ENCODE measurements at places on chromosomes 13 and 19. TPM values are rescaled to one million over a fixed set of nuclear protein-coding genes. Genes with fewer than 3 reads are reported as not detected.
A peak's percentile ranks its signal among the peaks of the same experiment; 100 is the strongest.

DNA sequence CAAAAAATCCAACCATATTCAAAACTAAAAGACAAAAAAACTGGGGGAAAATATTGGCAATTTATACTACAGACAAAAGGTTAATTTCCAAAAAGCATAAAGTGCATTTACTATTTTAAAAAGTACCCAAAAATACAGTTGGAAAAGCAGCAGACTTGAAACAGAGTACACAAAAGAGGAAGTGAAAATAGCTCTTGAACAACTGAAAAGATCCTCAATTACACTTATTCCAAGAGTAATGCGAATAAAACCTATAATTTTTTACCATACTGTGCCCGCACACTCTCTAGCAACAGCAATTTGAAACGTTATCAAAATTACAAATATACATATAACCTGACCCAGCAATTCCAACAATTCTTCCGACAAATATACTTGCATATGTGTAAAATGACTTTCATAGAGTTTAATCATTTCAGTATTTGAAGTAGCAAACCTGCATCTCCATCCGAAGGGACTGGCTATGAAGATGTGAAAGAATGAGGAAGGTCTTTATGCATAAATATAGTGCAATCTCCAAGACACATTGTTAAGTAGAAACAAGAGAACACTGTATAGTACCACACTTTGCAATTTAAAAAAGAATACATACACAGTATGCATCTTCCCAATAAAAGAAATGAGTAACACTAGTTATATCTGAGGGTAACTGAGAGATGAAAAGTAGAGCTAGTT, 25.4 kb downstream of the ALG5 start:
- DNase-seq, result no peak

GRCh38 chr13:30477346-30478195, 11.8 kb upstream of the HMGB1 start:
- no peak for DNase-seq

Gene SYCN
- not detected for total RNA-seq

Gene PROZ
- total RNA-seq, result not detected

DNA sequence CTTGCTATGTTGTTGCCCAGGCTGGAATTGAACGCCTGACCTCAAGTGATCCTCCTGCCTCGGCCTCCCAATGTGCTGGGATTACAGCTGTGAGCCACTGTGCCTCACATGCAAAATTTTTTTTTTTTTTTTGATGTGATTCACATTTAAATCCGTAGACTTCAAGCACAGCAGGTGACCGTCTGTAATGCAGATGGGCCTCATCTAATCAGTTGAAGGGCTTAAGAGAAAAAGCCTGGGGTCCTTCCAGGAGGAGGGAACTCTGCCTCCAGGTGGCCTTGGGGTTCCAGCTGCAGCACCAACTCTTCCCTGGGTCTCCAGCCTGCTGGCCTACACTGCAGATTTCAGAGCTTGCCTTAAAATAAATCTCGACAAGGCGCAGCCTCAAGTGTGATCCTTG, 43.6 kb downstream of the GADD45B start:
- DNase-seq, result no peak

GRCh38 chr13:112170823-112171569, 104.0 kb downstream of the SOX1 start:
- no peak for DNase-seq

Gene CASP14
- total RNA-seq, result not detected

Gene RFPL4AL1
- not detected for total RNA-seq

DNA sequence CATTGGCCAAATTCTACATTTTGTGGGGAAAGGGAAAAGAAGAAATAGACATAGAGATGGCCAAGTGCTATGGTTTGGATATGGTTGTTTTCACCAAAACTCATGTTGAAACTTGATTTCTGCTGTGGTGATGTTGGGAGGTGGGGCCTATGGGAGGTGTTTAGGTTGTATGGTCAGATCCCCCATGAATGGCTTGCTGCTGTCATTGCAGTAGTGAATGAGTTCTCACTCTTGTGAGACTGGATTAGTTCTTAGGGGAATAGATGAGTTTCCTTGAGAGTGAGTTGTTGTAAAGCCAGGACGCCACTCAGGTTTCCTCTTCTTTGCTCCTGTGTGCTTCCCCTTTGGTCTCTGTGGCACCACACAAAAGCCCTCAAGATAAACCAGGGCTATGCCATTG, 242.6 kb upstream of the RFC3 start:
- DNase-seq, result no peak

DNA sequence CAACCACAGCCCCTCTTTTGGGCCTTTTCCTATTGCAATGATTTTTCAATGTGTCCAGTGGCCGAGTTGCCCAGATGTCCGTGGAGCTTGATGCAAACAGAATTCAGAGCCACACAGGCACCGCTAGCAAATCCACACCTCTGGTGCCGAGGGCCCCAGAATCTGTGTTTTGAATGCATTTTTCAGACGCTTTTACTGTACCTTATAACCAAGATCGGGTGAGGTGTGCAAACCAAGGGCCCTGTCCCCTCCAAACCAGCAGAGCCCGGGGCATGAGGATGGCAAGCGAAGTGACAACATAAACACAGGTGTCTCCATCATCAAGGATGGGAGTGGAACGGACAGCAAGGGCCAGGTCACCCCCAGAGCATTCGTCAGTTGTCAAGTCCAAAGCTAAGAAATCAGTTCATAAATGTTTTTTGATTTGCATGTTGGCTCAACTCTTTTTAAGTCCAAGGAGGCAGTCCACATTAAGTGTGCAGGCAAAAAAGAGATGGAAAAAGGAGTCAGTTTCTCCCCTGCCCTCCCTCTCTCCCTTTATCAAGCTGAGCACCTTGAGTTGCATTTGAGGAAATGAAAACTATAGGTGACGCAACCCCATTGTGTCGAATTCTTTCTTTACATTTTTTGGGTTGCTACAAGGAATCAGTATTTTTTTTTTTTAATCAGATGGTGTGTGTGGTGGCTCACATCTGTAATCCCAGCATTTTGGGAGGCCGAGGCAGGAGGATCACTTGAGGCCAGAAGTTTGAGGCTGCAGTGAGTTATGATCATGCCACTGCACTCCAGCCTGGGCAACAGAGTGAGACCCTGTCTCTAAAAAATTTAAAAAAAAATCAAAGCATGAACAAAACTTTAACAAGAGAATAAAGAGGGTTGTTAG, 2.9 kb downstream of the CCDC8 start:
- no peak for DNase-seq

DNA sequence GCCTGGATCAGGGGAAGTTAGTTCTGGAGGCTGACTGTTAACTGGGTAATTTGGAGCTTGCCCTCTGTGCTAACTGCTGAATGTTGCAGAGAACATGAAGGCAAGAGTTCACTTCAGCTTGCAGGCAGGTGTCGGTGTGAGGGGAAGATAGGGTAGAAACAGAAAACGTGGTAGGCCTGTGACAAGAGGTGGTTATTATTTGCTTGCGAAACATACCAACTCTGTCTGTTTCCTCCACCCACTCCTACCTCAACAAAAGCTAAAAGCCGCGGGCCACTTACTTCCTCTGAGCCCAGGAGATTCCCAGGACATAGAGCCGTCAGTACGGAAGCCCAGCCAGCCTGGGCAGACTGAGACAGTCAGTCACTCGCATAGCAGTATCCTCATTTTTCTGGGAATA, 119.2 kb upstream of the ABCC4 start:
- DNase-seq, result no peak

DNA sequence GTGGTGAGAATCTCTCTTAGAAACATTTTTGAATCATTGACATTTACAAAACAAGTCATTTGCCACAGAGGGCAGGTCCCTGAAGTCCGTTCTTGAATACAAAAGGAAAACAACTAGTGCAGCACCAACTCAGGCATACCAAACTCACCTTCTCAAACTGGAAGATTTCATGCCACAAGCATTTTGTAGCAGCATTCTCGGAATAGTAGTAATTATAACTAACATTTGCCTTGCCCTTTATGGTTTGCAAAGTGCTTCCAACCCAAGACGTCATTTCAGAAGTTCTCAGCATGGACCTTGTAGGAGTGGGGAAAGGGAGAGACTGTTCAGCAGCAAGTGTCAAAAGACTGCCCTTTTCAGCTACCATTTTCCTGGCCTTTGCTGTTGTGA, 344.6 kb downstream of the RFC3 start:
- DNase-seq, result no peak

Gene ZGLP1
- total RNA-seq, result 3.5 TPM

Gene SMIM24
- not detected for total RNA-seq

- no peak for DNase-seq
These were observed 180.6 kb downstream of the COG6 start for GRCh38 chr13:39836038-39836437.

GRCh38 chr19:37537391-37537947, 30.7 kb downstream of the ZNF793 start:
- DNase-seq, result no peak

DNA sequence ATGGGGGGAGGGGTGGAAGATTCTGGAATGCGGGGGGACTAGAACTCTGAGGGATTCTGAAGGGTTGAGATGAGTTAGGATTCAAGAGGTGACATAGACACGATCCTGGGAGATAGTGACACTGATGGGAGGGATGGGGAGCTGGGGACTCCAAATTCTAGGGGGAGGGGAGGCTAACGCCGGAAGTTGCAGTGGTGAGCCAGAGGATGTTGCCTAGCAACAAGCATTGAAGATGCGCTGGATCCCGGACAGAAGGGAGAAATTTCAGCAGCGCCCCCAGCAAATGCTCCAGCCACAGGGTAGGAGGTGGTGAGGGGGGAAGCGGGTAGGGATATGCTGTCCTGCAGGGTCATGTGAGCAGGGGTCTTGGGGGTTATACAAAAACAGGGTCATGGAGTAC, 6.9 kb upstream of the LTBP4 start:
- no peak for DNase-seq

DNA sequence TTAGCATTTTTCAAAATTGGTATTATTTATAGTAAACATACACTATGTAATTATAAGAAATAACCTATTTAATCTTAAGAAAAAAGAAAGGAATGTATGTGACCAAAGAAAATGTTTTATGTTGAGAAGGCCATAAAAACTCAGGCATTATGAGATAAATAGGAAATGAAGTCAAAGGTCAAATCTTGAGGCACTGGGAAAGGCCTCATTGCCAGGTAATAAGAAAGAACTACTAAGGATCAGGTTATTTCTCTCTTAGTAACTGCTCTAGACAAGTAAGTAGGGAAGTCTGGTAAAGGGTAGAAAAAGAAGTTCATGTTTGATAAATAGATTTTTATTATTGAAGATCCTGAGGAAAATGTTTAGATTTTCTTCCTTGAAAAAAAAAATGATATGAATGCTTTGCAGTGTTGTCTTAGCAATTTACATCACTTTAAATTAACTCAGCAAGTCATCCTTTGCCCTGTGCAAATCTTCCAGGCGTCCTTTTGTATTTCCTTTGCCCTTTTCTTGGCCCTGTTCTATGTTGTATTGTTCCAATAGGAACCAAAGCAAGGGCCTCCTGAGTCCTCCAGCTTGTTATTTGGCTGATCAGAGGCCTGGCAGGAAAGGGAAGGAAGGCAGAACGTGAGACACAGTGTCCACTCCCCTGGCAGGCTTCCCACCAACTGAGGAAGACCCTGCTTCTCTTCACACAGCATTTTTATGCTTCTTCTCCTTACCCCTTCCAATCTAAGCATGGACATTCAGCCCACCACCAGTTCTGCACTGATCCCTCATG, 260.4 kb upstream of the MIR17HG start:
- DNase-seq, result no peak

GRCh38 chr13:39254601-39255000, 216.3 kb downstream of the NHLRC3 start:
- no peak for DNase-seq

Gene CD70
- 55.4 TPM for total RNA-seq

- no peak for DNase-seq
These were observed 977 bp upstream of the MAB21L1 start for GRCh38 chr13:35477386-35477946.

- DNase-seq, result peak; percentile 93
These were observed 33.0 kb upstream of the MRI1 start for GRCh38 chr19:13731147-13731964.

- no peak for DNase-seq
These were observed 587 bp downstream of the B9D2 start for GRCh38 chr19:41363371-41363752.

GRCh38 chr13:50912851-50913250, 3.3 kb downstream of the RNASEH2B start:
- no peak for DNase-seq

Gene ZNF878
- total RNA-seq, result 0.39 TPM

Gene SELENOV
- total RNA-seq, result not detected

GRCh38 chr13:30033681-30034457, 183.5 kb upstream of the UBL3 start:
- DNase-seq, result no peak

DNA sequence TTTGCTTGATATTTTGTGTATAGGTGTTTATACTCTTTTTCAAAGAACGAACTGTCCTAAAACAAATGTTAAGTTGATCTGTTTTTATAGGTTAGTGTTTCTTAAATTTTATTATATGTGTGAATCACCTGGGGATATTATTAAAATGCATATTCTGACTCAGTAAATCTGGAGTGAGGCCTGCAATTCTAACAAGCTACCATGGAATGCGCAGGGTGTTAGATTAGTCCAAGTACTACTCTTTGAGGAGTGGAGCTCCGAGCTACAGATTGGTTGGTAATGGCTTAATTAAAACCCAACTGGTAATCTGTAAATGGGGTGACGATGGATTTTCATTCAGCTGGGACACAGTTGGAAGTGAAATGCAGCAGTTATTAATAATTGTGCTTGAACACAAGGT, 214.1 kb upstream of the UFM1 start:
- DNase-seq, result no peak

DNA sequence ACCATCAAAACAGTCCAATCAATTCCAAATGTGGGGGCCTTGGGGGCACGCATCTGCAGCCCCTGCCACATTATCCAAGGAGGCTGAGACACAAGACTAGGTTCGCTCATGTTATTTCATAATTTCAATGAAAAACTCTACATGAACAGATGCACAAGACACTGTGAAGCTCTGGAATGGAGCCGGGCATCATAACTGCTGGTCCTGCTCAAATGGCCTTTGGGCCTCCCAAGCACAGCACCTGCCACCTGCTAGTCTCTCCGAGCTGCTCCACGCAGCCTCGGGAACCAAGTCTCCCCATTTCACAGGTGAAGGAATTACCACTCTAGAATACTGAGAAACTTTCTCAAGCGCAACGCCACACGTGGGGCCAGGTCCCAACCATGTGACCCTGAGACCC, 16.9 kb downstream of the CARS2 start:
- DNase-seq, result no peak

Gene SERP2
- total RNA-seq, result 0.86 TPM

Gene KANK3
- total RNA-seq, result 1.4 TPM

Gene LGALS4
- total RNA-seq, result 1.1 TPM

Gene BCL3
- total RNA-seq, result 67.2 TPM

Gene TLE2
- 1.1 TPM for total RNA-seq

Gene CLIP3
- 4.4 TPM for total RNA-seq

Gene GGN
- 0.17 TPM for total RNA-seq

Gene FXYD7
- total RNA-seq, result 0.39 TPM

Gene SULT2A1
- not detected for total RNA-seq

All from activated T-helper 1 cell treated with anti-CD3 and anti-CD28 coated beads, Interleukin-12 subunit alpha, Interleukin-12 subunit beta, Interleukin-2, Interleukin-4 antibody, amounts not matched to agents 30 ng/mL and 10 ng/mL and 1 ng/mL, durations not matched to agents 14 hours and 24 hours and 36 hours (primary cell).